ENCODE measurements at places on chromosomes 2 and 18. TPM values are rescaled to one million over a fixed set of nuclear protein-coding genes. Genes with fewer than 3 reads are reported as not detected.

Gene ABCG8
- not detected for total RNA-seq

Gene LPIN2
- 35.9 TPM for total RNA-seq

Gene SERPINB3
- not detected for total RNA-seq

Gene POMC
- 0.98 TPM for total RNA-seq

Gene E2F6
- total RNA-seq, result 13.3 TPM

Gene CWC22
- total RNA-seq, result 14.0 TPM

Gene PTPN2
- total RNA-seq, result 22.5 TPM

Gene PARD3B
- 18.1 TPM for total RNA-seq

Gene SGPP2
- total RNA-seq, result not detected
